GM13976 (cell line): ENCODE measurements at places on chromosomes 5 and 9.

DNA sequence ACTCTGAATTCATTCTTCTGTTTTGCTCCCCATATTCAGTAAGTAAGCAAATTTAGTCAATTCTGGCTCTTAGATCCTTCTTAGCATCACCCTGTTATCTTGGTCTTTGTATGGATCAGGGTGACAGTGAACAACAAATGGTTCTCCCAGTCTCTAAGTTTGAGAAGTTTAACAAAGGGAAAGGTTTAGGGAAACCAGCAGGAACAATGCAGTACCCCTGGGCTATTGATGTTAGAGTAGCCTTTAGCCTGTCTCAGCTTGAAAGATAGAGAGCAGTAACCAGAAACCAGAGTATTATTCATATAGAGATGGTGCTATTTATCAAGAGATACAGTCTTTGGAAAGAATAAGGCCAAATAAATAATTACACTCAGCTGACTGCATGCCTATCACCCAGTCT is 241.8 kb downstream of the CDH12 start:
- DNase-seq = no peak

GRCh38 chr9:109017061-109017460 is 3.8 kb upstream of the CTNNAL1 start:
- no peak for DNase-seq

- no peak for DNase-seq
Measured at GRCh38 chr9:69499407-69499806, 172.8 kb downstream of the APBA1 start.

DNA sequence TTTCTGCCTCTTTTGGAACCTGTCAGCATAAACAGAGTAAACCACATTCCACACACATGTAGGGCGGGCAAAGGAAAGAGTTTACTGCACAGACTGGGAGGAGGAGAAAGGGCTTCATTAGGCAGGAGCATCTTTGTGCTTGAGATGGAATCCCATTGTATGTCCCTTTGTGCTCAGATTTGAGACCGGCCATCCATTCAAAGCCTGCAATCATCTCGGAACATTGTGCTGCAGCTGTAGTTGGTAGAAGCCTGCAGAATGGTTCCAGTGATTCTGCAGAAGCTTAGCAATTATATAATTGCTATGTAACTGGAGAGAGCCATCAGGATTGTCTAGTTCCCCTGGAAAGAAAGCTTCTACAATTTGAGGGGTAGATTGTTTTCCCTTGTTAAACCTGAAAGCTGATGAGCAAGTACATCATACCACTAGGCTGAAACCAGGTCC is 16.5 kb downstream of the ZNF462 start:
- DNase-seq = no peak

DNA sequence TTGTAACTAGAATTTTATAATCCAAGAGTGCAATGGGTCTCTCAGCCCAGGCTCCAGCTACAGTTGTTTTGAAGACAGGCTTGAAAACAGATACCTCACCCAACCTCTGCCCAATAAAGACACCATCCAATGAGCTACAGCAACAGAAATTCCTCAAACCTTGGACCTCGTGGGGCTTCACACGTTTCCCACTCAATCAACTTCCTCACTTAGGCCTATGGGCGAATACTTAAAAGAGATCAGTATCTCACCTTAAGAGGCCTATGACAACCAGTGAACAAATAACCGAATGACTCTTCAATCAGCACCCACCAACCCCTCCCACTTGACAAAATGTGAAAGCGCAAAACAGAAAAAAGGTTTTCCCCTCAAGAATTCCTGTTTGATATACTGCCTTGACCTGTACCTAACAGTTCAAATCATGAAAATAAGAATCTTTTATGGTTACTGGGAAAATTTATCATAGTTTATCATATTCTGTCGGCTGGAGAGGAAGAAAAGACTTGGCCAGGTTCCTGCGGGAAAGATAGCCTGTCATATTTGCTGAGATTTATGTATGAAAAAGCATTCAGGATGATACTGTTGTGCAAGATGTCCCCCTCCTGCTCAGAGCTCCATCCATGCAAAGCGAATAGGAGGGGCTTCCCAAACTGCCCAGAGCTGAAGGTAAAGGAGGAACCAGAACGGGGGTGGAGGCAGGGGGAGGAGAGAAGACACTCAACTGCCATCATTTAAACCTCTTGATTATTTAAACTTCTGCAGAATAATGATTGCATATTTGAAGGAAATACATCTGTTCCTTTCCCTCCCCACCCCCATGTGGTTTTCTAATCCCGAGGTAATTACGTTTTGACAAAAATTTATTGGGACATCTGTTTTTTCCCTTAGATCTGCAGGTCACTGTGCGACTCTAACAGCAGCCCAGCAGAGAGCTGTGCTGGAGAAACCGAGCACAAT is 256.3 kb downstream of the NFIB start:
- no peak for DNase-seq

DNA sequence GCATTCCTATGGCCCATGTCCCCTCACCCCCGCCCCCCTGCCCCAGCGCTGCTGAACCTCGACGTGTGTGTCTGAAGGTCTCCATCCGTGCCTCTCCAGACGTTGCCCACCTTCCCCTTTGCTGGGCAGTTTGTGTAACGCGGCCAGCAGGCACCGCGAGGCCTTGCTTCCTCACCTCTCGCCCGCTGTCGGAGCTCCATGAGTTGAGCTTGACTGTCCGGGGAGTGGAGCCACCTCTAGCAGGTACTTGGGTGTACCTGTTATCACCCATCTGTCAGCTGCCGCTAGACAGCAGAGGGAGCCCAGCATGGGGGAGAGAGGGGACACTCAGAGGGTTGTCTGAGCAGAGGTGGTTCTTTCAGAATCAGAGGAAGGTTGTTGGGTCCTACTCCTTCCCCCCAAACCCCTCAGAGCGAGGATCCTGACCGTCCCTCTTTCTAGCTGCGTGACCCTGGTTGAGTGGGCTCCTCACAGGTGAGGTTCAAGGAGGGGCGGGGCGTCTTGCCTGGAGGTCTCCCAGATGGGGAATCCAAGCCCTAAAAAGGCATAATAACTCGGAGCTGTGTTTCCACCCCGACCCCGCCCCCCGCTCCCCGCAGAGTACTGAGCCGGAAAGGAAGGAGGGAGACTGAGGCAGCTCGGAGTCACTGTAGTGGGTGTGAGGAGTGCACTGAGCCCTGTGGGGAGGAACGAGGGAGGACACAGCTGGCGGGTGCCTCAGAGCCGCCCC is 184.7 kb downstream of the C9orf50 start:
- no peak for DNase-seq

DNA sequence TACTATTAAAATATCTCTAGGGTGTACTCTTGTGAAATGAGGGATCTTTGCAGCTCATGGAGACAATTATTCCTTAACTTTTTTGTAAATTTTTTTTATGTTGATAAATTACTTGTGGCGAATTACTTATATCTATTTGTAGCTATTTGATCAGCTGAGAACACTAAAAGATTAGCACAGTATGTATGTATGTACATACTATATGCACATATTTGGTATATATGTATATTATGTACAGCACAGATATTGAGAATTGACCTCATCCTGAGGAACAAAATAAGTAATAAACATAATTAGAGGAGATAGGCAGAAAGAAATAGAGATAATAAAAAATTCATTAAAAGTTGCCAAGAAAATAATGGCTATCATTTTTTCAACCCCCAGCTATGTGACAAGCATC is 11.8 kb downstream of the CDKN2A start:
- no peak for DNase-seq

- DNase-seq = no peak
Measured at GRCh38 chr5:68288707-68289134, 73.2 kb downstream of the PIK3R1 start.

- no peak for DNase-seq
Measured at GRCh38 chr5:6578676-6579343, 54.0 kb downstream of the NSUN2 start.

GRCh38 chr5:122921826-122922225 is 76.4 kb downstream of the SNX24 start:
- no peak for DNase-seq

DNA sequence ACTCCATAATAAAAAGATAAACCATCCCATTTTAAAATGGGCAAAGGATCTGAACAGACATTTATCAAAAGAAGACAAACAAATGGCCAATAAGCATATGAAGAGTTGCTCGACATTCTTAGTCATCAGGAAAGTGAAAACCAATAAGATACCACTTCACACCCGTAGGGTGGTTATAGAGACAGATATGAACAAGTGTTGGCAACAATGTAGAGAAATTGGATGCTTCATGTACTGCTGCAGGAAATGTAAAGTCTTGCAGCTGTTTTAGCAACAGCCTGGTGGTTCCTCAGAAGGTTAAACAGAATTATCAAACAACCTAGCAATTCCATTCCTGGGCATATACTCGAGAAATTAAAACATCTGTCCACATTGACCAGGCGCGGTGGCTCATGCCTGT is 42.5 kb downstream of the GTF3C4 start:
- no peak for DNase-seq

- peak; percentile 17 for DNase-seq
Measured at GRCh38 chr9:79565245-79565644, 6.5 kb upstream of the TLE4 start.

- DNase-seq = peak; percentile 61
Measured at GRCh38 chr5:68711293-68712200, 382.3 kb upstream of the SLC30A5 start.

GRCh38 chr9:16412740-16413139 is 457.7 kb downstream of the BNC2 start:
- no peak for DNase-seq
